ENCODE measurements at places on chromosomes 7 and 10.

DNA sequence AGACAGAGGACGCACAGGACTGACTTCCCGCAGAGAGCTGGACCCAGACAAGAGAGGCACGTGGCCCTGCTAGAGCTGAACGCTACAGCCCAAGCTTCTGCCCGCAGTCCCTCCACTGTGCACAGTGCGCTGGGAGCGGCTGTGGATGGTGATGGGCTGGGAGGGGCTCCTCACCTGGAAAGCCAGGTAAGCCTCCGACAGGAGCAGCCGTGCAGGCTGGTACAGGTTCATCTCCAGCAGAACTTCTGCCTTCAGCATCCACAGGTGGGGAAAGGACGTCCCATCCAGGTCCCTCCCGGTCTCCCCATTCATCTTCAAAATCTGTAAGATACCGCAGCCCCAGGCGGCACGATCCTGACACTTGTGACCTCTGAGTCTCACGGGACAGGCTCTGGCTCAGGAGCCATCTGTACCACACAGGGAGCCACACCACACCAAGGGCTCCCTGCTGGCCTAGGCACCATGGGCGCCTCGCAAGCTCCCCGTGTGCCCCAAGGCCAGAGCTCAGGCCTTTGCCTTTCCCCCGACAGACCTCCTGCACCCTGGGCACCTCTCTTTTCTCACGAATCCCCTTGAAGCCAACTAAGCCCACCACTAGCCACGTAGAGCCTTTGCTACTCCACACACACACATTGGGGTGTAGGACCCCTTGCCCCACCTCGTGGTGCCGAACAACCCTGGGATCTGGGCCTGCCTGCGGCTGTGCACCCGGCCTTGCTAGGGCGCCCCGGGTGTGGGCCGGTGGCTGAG, 76.3 kb downstream of the CFAP46 start:
- no peak for DNase-seq

- no peak for DNase-seq
These were observed 3.2 kb downstream of the UFSP1 start for GRCh38 chr7:100886142-100886935.

- DNase-seq = no peak
These were observed 299.3 kb upstream of the MEOX2 start for GRCh38 chr7:15985587-15986384.

- DNase-seq = no peak
These were observed 128.4 kb downstream of the DNAJB6 start for GRCh38 chr7:157464971-157465886.

DNA sequence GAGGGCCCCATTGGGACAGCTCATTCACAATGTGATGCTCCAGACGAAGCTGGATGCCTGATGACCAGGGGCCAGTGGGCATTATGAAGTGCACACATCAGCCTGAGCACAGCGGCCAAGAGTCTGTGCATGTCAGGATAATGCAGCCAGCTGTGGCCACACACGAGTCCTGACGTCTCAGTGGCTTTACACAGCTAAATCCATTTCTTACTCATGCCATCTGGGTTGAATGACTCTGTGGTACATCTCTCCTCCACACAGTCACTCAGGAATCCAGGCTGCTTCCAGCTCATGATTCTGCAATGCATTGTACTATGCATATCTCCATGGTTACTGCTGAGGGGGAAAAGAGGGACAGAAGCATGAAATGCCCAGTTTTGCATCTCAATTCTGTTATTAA, 123.6 kb downstream of the PRLHR start:
- DNase-seq = no peak
